ENCODE measurements at places on chromosomes 3 and 15.

DNA sequence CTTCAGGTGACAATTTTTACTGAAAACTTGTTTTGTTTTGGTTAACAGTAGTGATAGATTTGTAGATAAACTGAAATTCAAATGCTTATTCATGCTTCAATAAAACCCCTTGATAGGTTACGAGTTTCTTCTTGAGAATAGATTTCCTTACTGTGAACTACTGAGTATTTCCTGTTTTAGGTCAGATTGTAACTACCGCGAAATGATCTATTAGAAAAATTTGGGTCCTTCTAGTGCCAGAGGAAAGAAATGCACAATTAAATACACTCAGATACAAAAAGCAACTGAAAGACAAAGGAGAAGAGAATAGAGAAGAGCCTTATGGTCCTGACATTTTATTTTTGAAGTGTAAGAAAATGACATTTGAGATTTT is 251.7 kb upstream of the TBL1XR1 start:
- no peak for DNase-seq

DNA sequence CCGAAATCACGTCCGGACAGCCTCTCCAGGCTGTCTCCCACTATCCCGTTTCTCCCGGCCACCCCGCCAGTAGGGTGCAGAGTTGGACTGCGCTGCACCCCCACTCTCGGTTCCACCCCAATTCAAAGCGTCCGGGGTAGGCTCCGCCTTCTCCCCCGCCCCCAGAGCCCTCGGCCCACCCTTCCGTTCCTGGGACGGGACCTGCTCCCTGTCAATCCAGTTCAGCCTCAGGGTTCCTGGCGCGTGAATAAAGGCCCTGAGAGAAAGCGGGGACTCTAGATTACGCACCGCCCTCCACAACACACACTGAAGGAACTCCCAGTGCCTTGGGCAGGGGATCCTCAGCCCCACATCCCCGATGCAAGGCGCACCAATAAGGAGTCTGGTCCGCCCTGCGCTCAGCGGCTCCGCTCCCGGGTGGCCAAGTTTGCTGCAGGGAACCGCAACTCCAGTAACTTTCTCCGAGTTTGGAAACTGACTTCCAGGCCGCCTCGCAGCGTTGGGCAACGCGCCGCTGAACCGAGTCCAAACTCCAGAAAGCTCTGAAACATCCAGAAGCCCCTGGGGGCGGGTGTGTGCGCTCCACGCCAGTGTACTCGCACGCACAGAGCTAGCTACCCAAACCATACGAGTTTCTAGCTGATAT is 1.9 kb downstream of the ADAMTS9 start:
- DNase-seq = no peak

DNA sequence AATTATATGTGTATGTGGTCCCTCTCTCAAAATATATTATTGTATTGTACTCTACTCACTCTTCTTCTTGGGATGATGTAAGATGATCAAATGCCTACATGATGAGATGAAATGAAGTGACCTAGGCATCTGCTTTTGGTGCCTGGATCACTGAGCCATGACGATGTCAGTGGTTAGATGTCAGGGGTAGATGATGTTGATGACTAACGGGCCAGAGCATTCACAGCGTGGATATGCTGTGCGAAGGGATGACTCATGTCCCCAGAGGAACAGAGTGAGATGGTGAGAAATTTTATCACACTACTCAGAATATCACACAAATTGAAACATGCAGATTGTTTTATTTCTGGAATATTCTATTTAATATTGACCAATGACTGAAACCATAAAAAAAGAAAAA is 233.9 kb upstream of the CADM2 start:
- DNase-seq = no peak

GRCh38 chr3:138608322-138609135 is at the start of gene FAIM:
Gene FAIM (plus strand): TSS chr3:138608771. CDS start chr3:138619727, 10,956 bp downstream.
- peak; percentile 43 for DNase-seq

DNA sequence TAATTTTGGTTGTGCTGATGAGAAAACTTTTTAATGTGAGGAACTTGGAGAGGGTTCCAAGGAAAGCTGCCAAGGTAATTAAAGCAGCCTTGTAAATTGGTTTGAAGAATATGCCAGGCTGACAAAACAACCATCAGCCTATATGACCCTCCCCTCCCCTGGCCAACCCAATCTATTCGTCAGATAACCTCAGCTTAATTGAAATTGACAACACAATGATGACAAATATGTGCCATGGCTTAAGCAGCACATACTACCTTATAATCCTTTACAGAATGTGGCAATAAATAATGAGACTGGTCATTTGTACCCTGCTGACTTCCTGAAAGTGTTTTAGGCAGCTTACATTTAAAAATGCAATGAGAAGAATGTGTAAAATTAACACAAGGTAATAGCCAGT is 118.2 kb downstream of the EFHB start:
- DNase-seq = no peak

DNA sequence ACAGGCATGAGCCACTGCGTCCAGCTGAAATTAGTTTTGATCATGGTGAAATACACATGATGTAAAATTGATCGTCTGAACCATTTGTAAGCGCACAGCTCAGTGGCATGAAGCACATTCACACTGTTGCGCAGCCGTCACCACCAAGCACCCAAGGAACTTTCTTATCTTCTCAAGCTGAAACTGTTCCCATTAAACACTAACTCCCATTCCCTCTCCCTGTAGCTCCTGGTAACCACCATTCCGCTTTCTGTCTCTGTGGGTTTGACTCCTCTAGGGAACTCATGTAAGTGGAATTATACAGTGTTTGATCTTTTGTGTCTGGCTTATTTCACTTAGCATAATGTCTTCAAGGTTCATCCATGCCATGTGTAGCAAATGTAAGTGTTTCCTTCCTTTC is 62.3 kb downstream of the FBLN2 start:
- no peak for DNase-seq

GRCh38 chr15:25682340-25682739 is 180.8 kb downstream of the ATP10A start:
- no peak for DNase-seq

All from stimulated activated CD4-positive, alpha-beta T cell treated with anti-CD3 and anti-CD28 coated beads, Interleukin-15, amount 100 ng/mL, for 1 hour (primary cell).